Ovary (tissue), 10 donors: ENCODE measurements at places on chromosomes 12 and 14. TPM values are rescaled to one million over a fixed set of nuclear protein-coding genes. Genes with fewer than 3 reads are reported as not detected.

PTPN6 gene
- total RNA-seq: 9.8 TPM

FKBP4 gene
- total RNA-seq: 26.7 TPM

SLCO1C1 gene
- not detected for total RNA-seq

PPP4R4 gene
- 14.2 TPM for total RNA-seq

HDAC7 gene
- total RNA-seq: 102 TPM

ANKRD9 gene
- 20.9 TPM for total RNA-seq

FMNL3 gene
- total RNA-seq: 15.7 TPM

PZP gene
- 0.48 TPM for total RNA-seq

ADAMTS20 gene
- total RNA-seq: not detected

NELL2 gene
- 2.4 TPM for total RNA-seq

APOF gene
- not detected for total RNA-seq

NTN4 gene
- 101 TPM for total RNA-seq

DNA sequence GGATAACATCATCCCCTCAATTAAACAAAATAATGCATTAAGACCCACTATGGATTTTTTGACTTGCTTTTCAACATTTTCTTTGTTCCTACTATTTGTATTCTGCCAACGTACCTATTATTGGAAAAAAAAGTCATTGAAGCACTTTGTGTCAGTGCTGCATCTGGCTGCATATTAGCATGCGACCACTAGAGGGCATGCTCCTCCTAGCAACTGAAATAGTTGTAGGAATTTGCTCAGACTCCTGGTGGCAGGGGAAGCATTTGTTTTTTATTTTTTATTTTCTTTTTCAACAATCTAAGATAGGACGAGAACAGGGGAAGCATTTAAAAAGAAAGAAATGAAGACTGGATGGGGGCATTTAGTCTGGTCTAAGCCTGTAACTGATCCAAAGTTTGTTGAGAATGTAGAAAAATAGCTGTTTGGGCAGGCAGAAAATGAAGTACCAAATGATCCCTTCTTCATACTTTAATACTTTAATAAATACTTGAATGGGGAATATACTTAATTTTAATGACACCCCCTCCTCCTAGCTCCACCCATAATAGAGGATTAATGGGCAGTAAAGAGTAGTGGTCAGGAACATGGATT lies 14.5 kb upstream of the CLEC4A start:
- peak; percentile 63 for DNase-seq

DNA sequence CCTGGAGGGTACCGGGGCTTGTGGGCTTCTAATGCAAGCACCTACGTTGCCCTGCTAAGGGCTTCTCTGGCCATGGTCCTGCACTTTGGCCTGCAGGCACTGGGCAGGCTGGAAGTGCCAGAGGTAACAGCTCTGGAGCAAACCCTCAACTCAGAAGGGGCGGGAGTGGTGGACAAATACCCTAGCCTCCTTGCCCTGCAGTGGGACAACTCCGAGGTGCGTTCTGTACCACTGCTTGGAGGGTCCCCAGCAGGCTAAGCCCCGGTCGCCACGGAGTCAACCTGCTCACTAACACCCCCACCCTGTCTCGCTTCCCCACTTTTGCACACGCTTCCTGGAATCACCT lies 20.4 kb upstream of the BEGAIN start:
- DNase-seq: no peak

GRCh38 chr12:104494137-104494792 lies 37.5 kb downstream of the CHST11 start:
- peak; percentile 34 for DNase-seq

DNA sequence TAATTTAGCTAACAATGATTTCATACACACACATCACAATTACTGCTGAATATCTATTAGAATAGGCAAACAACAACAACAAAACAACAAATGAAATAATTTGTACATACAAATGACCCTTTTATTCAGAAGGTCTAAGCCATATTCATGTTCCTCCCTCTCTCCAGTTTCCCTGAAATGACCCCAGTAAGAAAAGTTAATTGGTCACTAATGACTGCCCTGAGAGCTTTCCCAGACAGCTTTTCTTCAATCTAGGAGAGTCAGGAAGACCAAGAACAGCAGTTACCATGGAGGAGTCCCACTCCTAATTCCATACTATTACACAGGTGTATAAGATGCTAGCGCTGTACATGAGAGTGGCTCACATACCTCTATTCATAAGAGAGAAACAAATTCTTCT lies 121.2 kb upstream of the GRIP1 start:
- no peak for DNase-seq

DNA sequence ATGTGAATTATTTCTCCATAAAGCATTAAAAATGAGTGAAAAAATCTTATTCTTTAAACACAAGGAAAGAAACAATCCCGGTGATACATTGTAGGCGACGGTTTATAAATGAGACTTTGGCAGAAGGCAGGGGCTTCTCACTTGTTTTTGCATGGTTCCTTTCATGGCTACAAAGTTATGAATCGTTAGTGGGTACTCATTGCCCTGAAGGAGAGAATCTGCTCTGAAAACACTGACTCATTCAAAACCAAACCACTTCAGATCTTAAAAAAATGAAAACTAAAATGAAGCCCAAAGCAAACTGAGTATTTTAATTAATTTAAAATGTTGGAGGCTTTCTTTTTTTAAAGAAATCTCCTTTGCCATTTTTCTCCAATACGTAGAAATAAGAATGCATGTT lies 41.4 kb upstream of the AMIGO2 start:
- no peak for DNase-seq

DNA sequence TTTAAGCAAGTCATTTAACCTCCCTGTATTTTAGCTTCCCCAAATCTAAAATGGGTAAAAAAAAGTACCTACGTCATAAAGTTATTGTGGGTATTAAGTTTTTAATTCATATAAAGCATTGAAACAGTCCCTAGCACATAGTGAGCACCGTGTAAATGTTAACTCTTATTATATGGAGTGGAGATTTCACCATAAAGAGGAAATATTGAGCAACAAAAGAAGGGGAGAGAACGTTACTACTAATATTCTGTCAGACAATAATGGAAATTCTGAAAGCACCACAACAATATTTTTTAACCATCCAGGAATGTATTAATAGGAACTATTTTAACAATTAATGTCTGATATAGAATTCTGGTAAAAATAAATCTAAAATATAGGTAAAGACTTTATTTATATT lies 7.8 kb upstream of the CD163L1 start:
- DNase-seq: no peak

DNA sequence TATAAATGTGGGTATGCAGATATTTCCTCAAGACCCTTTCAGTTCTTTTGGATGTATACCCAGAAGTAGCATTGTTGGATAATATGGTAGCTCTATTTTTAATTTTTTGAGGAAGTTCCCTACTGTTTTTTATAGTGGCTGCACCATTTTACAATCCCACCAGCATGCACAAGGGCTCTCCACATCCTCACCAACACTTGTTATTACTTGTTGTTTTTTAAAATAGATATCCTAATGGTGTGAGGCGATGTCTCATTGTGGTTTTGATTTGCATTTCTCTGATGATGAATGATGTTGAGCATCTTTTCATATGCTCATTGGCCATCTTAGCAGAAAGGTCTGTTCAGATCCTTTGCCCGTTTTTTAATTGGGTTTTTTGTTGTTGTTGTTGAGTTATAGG lies 47.1 kb downstream of the DIP2B start:
- no peak for DNase-seq

GRCh38 chr12:943051-943450 lies 6.4 kb downstream of the RAD52 start:
- no peak for DNase-seq

- DNase-seq: peak; percentile 82
Observed at GRCh38 chr12:106247674-106248311, at the start of gene CKAP4. Gene CKAP4 (minus strand): TSS chr12:106248020. CDS start chr12:106247851, 169 bp downstream.

GRCh38 chr14:69066396-69067171 lies 86.3 kb downstream of the DCAF5 start:
- no peak for DNase-seq

DNA sequence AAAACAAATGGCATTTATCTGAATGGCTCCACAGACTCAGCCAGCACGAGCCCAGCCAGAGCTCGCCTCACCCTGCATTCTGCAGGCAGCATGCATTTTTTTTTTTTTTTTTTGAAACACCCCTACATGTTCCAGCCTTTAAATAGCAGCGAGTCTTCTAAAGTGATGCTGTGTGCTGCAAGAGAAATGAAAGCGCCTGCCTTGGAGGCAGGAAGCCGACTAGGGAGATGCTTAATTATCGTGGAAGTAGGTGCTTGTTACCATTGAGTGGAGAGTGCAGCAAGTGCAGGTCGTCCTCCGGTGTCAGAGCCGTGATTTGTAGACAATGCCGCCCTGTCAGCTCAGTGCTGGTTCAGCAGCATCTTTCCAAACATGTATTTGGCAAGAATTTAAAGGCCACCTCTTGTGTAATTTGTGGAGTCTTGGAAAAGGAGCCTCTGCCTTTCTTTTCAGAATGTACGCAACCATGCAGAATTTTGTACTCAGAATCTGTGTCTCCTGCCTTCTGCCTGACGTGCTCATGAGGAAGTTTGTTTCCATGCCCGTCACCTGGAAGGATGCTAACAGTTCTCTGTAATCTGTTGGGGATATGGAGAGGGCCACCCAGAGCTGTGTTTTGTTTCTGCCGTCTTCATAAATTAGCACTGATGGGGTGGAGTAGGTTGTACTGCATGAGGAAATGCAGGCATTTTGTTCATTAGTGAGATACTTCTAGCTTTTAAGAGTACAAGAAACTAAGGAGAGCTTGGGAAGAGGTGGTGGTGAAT lies 345.9 kb upstream of the RGS6 start:
- DNase-seq: peak; percentile 51

GRCh38 chr14:61530896-61531295 lies 164.4 kb upstream of the HIF1A start:
- no peak for DNase-seq

DNA sequence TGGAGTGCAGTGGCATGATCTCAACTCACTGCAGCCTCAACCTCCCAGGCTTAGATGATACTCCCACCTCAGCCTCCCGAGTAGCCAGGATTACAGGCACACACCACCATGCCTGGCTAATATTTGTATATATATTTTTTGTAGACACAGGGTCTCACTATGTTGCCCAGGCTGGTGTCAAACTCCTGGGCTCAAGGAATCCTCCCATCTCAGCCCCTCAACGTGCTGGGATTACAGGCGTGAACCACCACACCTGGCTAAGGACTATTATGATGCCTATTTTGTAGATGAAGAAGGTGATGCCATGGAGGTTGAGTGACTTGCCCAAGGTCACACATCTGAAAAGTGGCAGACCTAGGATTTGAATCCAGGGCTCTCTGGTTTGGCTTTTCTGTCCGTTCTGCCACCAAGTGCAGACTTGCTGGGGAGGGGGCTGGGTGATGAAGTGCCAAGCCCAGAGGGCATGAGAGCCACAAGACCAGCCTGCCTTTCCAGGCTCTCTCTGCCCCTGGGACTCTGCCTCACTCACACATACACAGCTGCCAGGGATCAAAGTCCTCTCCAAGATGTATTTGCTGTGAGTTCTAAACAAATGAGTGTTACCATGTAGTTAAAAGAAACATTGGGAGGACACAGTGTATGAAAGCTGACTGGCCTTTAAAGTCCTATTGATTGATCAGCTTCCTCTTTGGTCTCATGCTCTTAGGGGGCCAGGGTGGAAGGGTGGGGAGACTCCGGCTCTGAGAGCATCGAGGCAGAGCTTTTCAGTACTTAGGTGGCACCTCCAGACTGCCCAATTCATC lies 21.3 kb upstream of the RBM19 start:
- DNase-seq: no peak
